ENCODE measurements at places on chromosomes 6 and 20.

- DNase-seq = no peak
These were observed 177.1 kb downstream of the ALDH8A1 start for GRCh38 chr6:134772671-134773360.

- DNase-seq = no peak
These were observed 13.0 kb downstream of the TENT5A start for GRCh38 chr6:81739230-81740195.

DNA sequence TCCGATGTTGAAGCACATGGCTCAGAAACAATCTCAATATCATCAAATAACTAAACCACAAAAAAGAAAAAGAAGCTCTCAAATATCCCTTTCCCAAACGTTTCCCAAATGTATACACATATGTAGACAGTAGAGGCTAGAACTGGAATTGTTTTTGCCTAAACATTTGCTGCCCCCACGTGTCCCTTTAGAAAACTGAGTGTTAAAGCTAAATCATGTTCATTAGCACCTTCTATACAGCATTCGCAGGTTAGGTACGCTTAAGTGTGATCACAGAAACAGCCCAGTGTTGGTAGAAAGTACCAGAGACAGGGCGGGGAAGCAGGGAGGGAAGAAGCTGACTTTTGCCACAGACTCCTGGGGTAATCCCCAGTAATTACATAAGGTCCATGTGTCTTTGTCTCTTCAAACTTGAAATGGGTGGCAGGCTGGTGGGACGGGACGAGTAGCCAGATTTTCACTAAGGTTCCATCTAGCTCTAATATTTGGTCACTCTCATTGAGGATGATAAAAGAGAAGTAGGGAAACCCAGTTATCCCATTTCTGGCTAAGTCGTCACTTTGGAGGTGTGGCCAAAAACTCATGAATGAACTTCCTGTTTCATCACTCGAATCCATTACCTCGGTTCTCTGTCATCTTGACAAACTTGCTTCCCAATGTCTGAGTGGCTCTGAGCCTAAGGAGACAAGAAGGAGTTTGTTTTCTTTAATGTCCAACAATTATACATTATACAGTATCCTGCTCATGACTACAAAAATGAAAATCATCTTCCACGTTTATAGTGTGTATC lies 15.0 kb upstream of the TFAP2A start:
- DNase-seq = no peak

GRCh38 chr6:37029249-37029971 lies 24.0 kb downstream of the FGD2 start:
- peak; percentile 62 for DNase-seq

DNA sequence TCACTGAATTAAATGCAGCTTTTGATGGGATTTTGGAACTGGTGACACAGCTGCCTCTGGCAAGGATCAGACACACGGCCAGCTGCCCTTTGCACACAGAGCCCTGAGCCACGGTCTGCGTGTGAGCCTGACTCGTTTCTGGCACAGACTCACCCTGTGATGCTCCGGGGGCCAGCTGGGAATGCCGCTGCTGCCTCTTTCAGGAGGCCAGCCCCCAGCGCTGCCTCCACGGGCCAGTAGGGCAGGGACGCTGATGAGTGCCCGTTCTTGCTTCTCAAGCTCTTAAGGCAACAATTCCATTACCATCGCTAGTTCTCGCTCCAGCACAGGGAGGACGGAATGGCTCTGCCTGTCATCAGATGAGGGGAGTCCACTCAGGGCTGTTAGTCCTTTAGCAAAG lies 61.6 kb downstream of the IRF4 start:
- DNase-seq = no peak

DNA sequence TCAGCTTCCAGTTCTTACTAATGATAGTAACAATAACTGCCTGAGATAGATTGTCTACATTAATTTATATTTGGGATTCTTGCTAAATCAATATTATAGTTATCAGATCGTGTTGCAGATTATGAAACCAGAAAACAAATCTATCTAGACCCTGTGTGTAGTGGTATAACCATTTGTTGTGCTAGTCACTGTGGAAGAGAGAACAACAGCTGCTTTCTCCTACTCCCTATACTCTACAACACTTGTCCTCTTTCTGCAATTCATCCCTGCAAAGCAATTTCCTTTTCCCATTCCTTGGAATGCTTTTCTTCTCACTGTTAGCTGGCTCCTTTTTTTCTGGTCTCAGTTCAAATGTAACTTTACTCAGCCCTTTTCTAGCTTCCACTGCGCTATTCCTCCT lies 8.3 kb downstream of the COX7A2 start:
- DNase-seq = no peak

DNA sequence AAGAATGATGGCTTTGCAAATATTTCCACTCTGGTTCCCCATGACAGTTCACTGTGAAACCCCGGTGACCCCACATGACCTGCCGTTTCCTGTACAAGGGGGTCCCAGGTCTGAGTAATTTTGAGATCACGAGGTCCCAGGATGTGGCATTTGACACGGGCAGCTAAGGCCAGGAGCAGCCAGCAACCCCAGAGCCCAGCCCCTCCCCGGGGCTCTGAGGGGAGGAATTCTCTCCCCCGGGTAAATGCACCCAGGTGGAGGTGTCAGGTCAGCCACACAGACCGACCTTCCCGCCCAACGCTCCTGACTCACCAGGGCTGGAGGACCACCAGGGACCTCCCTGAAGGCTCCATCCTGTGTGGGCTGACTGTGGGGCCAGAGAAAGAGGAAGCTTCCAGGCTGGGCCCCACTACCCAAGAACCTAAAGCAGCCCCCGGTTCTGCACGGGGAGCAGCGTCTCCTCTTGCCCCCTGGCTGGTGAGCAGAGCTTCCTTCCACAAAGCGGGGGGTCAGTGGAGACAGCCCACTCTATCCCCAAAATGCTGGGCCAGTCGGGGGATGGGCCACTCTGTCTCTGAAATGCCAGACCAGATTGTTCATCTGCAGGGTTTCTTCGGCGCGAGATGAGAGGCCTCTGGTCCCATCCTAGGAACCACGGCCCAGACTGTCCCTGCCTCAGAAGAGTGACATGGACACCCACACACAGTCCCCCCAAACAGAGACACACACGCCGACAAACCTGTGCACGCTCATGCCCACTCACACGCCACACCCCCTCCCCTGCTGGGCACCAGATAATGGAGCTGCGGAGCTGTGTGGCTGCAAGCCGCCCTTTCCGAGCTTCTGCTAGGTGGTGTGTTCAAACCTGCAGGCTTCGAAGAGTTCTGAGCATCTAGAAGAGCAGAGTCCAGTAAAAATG lies 23.4 kb upstream of the SLCO4A1 start:
- peak; percentile 54 for DNase-seq

GRCh38 chr20:17992224-17992637 lies 23.4 kb downstream of the MGME1 start:
- no peak for DNase-seq

DNA sequence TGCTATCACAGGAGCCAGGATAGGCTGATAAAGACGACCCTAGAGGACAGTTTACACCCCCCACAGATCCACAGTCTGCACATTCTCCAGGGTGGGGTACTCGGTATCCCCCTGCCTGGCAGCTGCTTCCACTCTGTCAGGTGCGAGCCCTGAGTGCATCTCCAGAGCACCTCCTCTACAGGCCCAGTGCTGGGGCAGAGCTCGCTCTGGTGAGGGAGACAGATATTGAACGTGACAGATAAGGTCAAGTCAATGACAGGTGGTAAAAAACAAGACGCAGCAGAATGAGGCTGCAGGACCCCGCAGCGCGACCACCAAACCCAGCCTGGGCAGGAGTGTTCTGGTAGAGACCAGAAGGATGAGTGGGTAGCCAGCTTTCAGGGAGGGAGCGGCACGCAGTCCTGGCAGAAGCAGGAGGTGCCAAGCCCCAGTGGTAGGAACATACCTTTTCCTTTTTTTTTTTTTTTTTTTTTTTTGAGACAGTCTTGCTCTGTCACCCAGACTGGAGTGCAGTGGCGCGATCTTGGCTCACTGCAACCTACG lies 12.4 kb upstream of the MYL9 start:
- no peak for DNase-seq

- DNase-seq = no peak
These were observed 45.2 kb downstream of the BACH2 start for GRCh38 chr6:90251295-90251992.

GRCh38 chr6:44041461-44042260 lies 85.6 kb downstream of the MRPL14 start:
- peak; percentile 73 for DNase-seq

DNA sequence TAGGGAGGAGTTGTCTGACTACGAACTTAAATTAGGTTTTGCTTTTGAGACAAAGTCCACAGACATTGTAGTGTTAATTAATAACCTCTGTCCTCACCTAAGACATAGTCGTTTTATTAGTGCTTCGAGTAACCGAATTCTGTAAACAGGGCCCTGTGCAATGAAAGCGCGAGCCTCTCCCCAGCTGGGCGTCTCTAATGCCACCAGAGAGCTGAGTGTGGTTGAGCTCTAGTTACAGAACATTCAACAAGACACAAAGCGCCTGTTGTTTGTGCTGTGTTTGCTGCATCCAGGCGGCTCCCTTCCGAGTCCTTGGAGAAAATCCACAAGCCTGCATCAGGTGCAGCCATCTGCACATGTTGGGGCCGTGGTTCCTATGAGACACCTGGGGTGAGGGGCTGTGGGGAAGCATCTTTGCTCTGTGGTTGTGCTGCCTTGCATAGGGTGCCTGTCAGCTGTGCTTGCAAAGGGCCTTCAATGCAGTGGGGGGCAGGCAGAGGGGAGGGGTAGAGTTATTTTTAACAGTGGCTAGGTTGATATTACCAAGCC lies 63.9 kb downstream of the CD164 start:
- no peak for DNase-seq

DNA sequence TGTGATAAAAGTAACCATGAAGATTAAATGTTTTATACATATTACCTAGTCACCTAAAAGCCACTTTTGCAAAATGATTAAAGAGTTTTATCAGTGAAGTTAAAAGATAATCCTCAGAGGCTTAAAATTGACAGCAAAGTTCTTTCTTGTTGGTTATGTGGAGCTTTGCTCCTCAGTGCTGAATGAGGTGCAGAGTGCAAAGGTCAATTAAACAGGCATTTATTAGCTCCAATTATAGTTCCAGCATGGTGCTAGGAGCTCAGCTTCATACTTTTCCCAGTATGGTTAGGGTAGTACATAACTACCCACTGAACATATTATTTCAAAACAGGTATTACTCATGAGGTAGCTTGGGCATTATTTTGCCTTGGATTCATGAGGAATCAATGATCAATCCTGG lies 414.0 kb upstream of the RUNX2 start:
- no peak for DNase-seq

GRCh38 chr20:62030834-62031434 lies 34.7 kb downstream of the TAF4 start:
- DNase-seq = no peak

- DNase-seq = no peak
These were observed 144.0 kb downstream of the THBS2 start for GRCh38 chr6:169109411-169110220.

DNA sequence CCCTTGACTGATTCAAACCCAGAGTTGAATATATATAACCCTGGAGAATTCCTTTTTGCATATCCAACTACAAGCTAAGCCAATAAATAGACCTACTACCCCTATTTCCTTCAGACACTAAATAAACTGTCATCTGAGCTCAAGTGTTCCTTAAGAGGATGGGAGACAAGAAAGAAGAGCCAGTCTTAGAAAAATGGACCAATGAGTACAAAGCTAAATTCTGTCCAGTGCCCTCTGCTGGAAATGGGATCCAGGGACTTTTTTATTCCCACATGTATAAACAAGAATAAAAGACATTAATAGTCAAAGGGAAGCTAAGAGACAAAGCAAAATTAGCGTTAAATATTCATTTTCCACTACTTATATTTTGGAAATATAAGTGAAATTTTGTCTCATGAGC lies 4.8 kb downstream of the PPP1R10 start:
- no peak for DNase-seq

DNA sequence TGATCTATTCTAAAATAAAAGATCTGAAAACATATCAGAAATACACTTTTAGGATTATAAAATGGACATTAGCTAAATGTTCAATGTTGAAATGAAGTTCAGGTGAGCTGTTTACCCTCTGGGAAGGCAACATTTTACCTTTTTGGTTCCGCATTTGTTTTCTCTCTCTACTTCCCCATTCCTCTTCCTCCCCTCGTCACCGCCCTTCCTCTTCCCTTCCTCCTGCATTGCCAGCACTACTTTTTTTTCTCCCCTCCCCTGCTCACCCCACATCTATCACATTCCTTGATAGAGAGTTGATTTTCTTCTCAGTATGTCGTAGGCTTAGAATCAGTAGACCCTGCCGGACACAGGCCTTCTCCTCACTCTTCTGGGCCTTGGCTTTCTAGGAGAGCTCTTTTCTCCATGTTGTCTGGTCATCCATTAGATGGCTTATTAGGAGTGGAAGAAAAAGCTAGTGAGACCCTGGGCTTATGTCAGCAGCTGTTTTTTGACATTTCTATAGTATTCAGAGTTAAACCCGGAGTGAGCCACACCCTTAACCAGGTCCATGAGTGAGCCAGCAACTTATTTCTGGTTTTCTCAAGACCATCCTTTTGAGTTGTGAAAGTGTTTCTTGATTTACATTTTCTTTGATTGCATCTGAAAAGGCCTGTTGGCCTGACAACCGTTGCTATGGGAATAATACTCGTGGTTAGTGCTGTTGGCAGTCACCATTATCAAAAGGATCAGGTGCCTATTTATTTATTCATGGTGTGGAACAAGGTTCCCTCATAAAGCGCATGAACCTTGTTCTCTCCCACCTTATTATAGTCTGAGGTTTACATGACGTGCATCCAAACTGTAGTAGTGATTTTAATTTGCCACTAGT lies 90.9 kb downstream of the DTD1 start:
- no peak for DNase-seq

DNA sequence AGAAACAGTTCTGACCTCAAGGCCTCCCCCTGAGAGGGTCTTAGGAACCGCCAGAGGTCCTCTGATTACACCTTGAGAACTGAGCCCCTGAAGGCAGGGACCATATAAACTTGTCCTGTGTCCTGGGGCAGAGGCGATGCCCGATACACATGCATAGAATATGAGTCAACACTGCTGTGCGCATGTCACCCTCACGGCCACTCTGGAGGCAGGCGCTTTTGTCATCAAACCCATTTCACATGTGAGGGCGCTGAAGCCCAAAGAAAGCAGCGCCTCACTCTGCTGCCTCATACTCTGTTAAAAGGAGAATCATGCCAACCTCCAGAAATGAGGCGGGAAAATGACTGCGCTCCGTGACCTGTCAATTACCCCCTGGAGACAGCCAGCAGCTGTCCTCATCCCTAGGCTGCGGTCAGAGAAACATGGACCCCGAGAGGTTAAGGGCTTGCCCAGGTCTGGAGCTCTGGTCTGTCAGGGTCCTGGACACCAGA lies 158.3 kb downstream of the GRM4 start:
- DNase-seq = no peak

DNA sequence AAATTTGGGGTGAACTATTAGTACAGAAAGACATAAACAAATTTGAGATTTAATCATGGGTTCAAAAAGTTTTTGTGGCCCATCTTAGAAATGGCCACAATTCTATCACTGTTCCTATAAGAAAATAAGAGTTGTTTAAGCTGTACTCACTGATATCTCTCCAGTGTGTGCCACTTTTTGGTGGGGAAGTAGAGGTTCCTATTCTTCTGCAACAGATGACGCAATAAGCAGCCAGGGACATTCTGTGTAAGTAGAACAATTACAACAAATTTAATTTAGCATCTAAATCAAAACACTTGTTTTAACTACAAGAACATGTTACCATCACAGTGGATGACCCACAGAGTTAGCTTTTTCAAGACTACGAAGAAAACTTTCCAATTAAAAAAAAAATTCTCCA lies 9.9 kb downstream of the SERAC1 start:
- no peak for DNase-seq

GRCh38 chr6:5231289-5231688 lies 29.5 kb downstream of the LYRM4 start:
- DNase-seq = no peak

Data from bone marrow (tissue), 2 donors.